ENCODE measurements at places on chromosomes 2 and 18. TPM values are rescaled to one million over a fixed set of nuclear protein-coding genes. Genes with fewer than 3 reads are reported as not detected.

GRCh38 chr2:232292395-232293154 lies 86.0 kb upstream of the ALPP start:
- peak; percentile 58 for DNase-seq

GRCh38 chr2:73933194-73933593 lies 6.5 kb downstream of the DGUOK start:
- no peak for DNase-seq

DNA sequence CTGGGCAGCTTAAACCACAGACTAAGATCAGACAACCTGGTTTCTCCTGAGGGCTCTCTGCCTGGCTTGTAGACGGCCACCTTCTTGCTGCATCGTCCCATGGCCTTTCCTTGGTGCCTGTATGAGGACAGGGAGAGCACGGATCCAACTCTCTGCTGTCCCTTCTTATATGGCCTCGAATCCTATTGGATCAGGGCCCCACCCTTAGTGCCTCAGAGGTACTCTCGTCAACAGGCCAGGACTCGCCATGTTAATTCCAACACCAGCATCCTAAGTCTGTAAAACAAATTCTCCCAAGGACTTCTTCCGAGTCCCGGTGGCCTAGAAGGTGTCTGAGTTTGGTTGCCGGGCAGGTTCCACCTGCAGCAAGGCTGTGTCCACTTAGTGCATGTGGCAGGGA lies 40.2 kb downstream of the ATP6V1C2 start:
- no peak for DNase-seq

GRCh38 chr2:20600756-20601325 lies 50.1 kb downstream of the HS1BP3 start:
- DNase-seq = peak; percentile 57

DNA sequence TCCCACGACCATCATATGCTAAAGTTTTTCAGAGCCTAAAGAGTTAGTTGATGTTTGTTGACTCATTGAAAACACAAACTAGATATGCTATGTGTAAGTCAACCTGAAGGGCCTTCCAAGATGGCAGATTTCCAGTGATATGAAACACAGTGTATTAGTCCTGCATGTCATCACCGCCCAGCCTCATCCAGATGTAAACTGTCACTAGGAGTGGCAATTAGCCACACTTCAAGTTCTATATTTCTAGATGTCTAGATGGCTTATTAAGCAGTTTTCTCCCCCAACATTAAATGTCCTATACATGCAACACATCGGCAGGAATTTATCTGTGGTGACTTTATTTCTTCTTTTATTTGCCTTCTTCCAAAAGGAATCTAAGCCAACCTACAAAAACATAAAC lies 444.1 kb upstream of the SMIM21 start:
- no peak for DNase-seq

GRCh38 chr2:8750221-8750620 lies 68.4 kb downstream of the ID2 start:
- DNase-seq = peak; percentile 4

DNA sequence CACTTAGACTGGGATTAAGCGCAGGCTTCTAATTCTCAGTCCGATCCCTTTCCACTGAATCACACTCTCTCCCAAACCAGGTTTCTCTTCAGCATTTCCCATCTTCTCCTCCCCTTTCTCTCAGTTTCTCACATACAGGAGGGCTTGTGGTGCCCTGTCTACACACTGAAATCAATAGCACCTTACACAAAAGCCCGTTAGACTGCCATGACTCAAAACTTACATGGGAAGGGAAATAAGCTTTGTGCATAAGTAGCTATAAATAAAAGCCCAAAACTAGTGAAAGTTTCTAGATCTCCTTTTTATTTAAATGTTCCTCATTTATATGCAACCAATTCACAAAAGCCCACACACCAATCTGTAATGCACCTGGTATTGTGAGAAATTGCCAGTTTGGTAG lies 318.4 kb downstream of the TXNL1 start:
- DNase-seq = no peak

GRCh38 chr2:10439971-10440370 lies 8.2 kb downstream of the ODC1 start:
- DNase-seq = no peak

DNA sequence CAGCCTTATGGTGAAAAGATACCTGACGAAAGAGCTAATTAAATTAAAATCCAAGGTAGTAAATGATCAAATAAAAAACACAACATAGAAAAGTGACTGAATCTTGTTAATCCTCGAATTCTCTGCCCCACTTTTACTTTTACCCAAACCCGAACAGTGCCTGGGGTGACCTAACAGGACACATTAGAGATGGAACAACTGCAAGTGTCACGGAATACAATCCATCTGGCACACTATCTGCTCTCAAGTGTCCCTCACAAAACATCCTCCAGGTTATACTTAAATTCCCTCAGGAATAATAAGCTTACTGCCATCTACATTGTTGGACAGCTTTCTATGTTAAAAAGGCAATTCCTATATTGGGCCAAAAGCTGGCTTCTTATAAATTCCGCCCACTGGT lies 236.3 kb upstream of the SLC14A2 start:
- DNase-seq = no peak

- no peak for DNase-seq
These were observed 36.8 kb downstream of the TRIP12 start for GRCh38 chr2:229884775-229885699.

PTCD3 gene
- 63.1 TPM for total RNA-seq

MEP1B gene
- 0.64 TPM for total RNA-seq

INHBB gene
- total RNA-seq = under 0.01 TPM
